ENCODE measurements at places on chromosomes 4 and X.

GRCh38 chrX:54640103-54640690 is 110.2 kb downstream of the GNL3L start:
- no peak for DNase-seq

DNA sequence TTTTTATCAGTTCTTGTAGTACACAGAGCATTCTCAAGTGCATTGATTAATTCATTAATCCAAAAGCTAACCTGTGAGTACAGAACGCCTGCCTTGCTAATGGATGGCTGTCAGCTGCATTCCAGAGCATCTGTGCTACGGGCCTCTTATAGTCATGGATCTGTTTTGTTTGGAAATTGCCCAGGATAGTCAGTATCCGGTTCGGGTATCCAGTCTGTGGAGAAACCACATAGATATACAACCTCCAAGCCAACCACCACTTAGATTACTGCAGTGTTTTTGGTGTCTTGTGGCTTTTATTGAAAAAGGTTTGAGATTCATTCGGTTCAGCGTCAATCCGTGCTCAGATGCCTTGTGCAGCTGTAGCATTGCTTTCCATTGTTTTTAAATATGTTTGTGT is 4.0 kb downstream of the LAP3 start:
- DNase-seq: no peak

GRCh38 chr4:72505314-72505744 is 63.7 kb downstream of the ADAMTS3 start:
- DNase-seq: no peak

DNA sequence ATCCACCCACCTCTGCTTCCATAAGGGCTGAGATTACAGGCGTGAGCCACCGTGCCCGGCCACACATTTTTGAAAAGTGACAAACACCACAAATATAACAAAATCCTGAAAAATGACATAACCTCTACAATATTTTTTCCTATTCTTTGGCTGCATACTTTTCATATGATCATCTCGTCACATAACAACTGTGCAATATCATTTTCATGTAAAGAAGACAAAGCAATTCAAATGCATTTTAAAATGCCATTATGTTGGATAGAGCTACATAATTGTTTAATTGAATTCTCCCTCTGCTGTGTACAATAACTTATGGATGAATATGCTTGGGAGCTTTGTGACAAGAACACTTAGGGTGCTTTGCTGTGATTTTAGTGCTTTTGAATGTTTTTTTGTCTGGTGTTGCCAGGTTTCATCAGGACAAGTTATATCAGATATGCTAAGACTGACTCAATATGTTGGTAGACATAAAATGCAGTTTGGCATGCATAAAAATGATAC is 132.9 kb downstream of the CHIC2 start:
- no peak for DNase-seq

GRCh38 chr4:2891294-2891693 is 47.6 kb downstream of the ADD1 start:
- no peak for DNase-seq

GRCh38 chr4:119832776-119833175 is 204.2 kb upstream of the PDE5A start:
- no peak for DNase-seq

GRCh38 chrX:48665991-48666390 is 17.6 kb upstream of the WAS start:
- DNase-seq: no peak

- DNase-seq: no peak
Measured at GRCh38 chr4:39950861-39951481, 26.7 kb downstream of the PDS5A start.

GRCh38 chrX:20060961-20061748 is 55.6 kb downstream of the MAP7D2 start:
- DNase-seq: no peak

DNA sequence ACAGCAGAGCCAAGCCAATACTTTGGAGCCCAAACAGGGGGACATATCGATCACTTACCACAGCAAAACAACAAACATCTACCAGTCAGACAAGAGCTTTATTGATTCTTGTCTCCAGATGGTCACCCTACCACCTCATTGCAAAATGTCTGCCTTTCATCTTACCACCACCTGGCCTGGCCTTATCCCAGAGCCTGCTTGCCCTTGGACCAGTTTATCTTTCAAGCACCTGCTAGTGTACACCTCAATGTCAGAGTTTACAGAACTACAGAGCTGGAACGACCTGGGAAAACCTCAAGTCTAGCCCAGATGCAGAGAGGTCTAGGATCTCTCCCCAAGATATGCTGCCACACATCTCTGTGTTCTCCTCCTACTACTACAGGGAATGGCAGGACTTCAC is 4.5 kb downstream of the BCAP31 start:
- DNase-seq: no peak

DNA sequence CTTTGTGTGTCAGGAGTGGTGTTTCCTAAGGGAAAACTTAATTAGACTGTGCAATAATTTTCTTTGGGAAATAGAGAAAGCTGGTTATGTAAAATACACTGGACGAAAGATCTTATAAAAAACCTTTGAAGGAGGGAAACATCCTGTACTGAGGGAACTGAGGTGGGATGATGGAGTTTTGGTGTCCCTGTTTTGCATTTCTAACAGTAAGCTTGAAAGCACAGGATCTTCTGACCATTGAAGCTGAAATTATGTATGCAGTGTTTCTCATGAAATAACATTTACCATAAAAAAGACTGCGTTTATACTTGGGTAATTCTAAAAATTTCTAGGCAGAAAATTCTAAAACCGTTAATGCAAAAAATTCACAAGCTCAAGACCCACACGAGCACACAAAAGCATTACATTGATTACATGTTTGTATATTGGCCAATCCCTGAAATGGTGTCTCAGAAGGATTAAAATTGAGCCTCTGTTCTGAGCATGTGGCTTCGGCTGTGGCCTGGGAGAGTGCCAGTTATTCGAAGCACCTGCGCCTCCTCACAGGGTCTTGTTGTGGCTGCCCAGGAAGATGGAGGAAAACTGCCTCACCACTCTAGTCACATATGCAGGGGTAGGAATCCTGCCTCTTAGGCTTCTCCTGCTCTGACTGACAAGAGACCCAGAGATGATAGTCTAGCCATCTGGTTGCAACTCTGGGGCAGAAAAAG is 49.5 kb downstream of the JADE3 start:
- no peak for DNase-seq

- peak; percentile 65 for DNase-seq
Measured at GRCh38 chrX:16882702-16883486, 12.7 kb upstream of the RBBP7 start.

GRCh38 chr4:85431881-85432485 is 43.0 kb upstream of the ARHGAP24 start:
- no peak for DNase-seq

GRCh38 chrX:24148535-24149350 is 786 bp upstream of the ZFX start:
- DNase-seq: no peak
